Progenitor cell of endocrine pancreas (in vitro differentiated cells): ENCODE measurements at places on chromosomes 1 and 21.

DNA sequence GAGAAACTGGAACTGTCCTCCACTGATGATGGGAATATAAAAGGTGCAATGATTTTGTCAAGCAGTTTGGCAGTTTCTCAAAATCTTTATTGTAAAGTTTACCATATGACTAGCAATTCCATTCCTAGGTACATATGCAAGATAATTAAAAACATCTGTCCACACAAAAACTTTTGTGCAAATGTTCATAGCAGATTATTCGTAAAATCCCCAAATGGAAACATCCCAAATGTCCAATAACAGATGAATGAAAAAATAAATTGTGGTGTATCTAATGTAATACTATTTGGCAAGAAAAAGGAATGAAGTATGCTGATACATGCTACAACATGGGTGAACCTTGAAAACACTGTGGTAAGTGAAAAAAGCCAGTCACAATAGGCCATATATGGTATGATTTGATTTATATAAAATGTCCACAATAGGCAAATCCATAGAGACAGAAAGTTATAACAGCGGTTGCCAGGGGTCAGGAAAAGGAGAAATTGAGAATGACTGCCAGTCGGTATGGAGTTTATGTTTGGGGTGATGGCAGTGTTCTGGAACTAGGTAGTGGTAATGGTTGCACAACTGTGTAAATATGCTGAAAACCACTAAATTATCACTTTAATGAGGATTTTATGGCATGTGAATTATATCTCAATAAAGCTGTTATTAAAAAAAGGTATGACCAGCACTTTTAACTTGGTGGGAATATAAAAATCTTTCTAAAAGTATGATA, 81.7 kb upstream of the BEND5 start:
- peaks cover 3% of the 10 kb centered on the region for H3K36me3 ChIP-seq
- no peaks in the 10 kb centered on the region for H3K4me1 ChIP-seq
- H3K4me3 ChIP-seq = no peak overlapping the region
- H3K27ac ChIP-seq = no peak overlapping the region
- H3K27me3 ChIP-seq = no peaks in the 10 kb centered on the region

GRCh38 chr1:59686170-59686569, 128.6 kb upstream of the HOOK1 start:
- no peak overlapping the region for H3K27ac ChIP-seq
- no peaks in the 10 kb centered on the region for H3K36me3 ChIP-seq
- H3K4me3 ChIP-seq = no peak overlapping the region
- no peak for DNase-seq
- no peaks in the 10 kb centered on the region for H3K27me3 ChIP-seq
- H3K4me1 ChIP-seq = peaks cover 14% of the 10 kb centered on the region

DNA sequence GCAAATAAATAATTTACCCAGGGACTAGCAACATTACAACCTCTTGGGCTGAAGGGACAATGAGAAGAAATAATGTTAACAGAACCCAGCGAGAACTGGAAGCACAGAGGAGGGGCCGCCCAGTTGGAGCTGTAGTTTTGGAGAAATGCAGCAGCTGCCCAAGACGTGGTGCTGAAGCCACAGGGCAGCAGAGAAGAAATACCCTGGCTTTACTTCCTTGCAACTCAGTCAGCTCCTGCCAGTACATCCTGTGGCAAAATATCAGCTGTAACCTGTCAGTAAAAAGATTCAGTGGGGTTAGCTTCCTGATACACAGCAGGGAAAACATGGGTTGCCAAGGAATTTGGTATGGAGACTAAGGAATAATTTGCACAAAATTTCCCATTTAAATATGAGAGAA, 283.6 kb upstream of the USP25 start:
- no peaks in the 10 kb centered on the region for H3K36me3 ChIP-seq
- H3K27me3 ChIP-seq = no peaks in the 10 kb centered on the region
- no peak overlapping the region for H3K4me3 ChIP-seq
- no peak for DNase-seq
- H3K4me1 ChIP-seq = peaks cover 16% of the 10 kb centered on the region
- no peak overlapping the region for H3K27ac ChIP-seq

DNA sequence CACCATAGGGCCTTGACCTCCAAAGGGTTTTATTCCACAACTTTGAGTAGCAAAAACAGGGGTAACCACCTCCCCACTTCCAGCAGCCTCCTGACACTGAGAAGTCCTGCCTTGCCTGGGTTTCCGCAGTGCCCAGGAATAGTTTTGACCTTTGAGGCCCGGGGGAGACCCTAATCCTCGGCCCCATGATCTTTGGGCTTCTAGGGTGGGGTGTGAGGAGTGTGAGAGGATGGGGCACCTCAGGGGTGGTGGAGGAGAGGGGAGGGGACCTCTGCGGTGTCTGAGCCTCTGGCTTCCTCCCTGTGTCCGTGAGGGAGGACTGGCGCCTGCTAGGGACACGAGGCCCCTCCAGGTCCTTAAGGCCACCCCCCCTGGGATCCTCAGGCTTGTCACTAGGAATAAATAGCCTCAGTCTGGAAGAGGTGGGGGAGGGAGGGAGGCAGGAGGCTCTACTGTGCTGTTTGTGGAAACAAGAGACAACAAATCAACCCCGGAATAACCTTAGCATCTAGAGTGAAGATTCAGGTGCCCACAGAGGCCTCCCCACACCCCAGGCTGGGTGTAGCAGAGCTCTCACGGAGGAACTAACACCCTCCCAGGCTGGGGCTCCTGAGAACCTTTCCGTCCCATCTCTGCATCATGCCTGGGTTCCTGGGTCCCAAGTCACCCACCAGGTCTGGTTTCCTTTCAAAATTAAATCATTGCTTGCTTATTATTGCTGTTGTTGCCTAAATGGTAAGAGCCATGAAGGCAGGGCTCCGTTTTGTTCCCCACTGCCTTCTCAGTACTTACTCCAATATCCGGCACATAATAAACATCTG, 904 bp upstream of the FHL3 start:
- H3K4me3 ChIP-seq = peak overlapping the region; percentile 61
- no peaks in the 10 kb centered on the region for H3K36me3 ChIP-seq
- peaks cover 6% of the 10 kb centered on the region for H3K4me1 ChIP-seq
- peaks cover 5% of the 10 kb centered on the region for H3K27me3 ChIP-seq
- no peak overlapping the region for H3K27ac ChIP-seq
- no peak for DNase-seq

GRCh38 chr1:19476450-19477190, 8.7 kb downstream of the CAPZB start:
- peaks cover 1% of the 10 kb centered on the region for H3K36me3 ChIP-seq
- H3K4me3 ChIP-seq = no peak overlapping the region
- H3K27me3 ChIP-seq = no peaks in the 10 kb centered on the region
- peaks cover 9% of the 10 kb centered on the region for H3K4me1 ChIP-seq
- no peak for DNase-seq
- H3K27ac ChIP-seq = no peak overlapping the region

DNA sequence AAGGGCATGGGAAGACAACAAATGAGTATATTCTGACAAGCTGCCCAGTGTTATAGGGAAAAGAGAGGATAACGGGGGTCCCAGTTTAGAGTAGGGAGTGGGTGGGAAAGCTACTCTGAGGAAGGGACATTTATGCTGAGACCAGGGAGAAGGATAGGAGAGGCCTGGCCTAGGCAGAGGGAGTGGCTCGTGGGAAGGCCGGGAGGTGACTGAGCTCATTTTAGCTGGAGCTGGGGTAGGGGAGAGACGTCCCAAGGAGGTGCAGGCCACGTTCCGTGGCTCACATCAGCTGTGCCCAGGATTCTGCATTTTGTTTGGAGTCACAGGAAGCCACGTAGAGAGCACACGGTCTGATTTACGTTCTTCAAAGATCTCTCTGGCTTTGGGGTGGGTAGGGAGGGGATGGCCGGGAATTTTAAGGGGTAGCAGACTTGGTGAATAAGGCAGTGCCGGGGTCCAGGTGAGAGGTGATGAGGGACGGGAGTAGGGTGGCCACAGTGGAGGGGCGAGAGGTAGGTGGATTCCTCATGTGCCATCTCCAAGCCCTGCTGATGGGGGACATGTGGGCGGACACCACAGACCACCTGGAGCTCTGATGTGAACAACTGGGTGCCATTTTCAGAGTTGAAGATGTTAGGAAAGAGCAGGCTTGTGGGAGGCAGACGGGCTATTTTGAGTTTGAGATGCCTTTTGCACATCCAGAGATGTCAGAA, 4.7 kb downstream of the TINAGL1 start:
- H3K27ac ChIP-seq = no peak overlapping the region
- H3K4me1 ChIP-seq = peaks cover 7% of the 10 kb centered on the region
- DNase-seq = no peak
- H3K4me3 ChIP-seq = no peak overlapping the region
- H3K36me3 ChIP-seq = no peaks in the 10 kb centered on the region
- H3K27me3 ChIP-seq = peaks cover 14% of the 10 kb centered on the region

DNA sequence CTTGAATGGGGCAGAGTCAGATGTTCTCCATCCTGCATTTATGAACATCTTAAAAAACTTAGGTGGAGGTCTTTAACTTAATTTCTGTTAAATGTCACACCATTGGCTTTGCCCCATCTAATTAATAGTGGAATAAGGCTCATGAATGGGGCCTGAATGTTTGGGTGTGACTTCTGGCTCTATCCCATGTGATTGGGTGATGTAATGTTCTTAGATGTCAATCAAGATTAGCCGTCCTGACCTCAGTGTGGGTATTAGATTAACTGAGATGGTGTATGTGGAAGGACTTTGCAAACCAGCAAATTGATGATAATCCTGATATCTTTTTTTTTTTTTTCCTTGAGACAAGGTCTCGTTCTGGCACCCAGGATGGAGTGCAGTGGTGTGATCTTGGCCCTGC, 38.1 kb downstream of the C1orf21 start:
- H3K36me3 ChIP-seq = no peaks in the 10 kb centered on the region
- H3K4me1 ChIP-seq = no peaks in the 10 kb centered on the region
- DNase-seq = no peak
- no peak overlapping the region for H3K4me3 ChIP-seq
- peaks cover 4% of the 10 kb centered on the region for H3K27me3 ChIP-seq

DNA sequence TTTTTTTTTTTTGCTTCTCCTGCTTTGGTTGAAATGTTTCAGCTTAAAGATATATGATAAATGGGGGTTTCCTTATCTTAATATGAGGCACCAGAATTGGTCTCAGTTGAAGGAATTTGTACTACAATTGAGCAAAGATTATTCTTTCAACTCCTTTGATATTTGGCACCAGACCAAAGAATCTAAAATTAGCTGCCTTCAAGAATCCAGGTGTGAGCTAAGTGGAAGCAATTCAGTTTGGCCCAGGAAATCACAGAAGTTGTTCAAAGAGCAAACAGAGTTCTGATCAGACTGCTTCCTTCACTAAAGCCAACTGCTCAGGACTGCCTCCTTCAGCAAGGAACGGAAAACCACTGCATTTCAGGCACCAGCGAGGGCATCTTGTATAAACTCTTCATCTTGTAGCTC, 68.3 kb upstream of the BCAR3 start:
- H3K27ac ChIP-seq = no peak overlapping the region
- no peak overlapping the region for H3K4me3 ChIP-seq
- H3K27me3 ChIP-seq = peaks cover 10% of the 10 kb centered on the region
- peaks cover 5% of the 10 kb centered on the region for H3K4me1 ChIP-seq

- peaks cover 46% of the 10 kb centered on the region for H3K4me1 ChIP-seq
- no peak for DNase-seq
- peak overlapping the region; percentile 27 for H3K27ac ChIP-seq
- H3K27me3 ChIP-seq = no peaks in the 10 kb centered on the region
- no peak overlapping the region for H3K4me3 ChIP-seq
These were observed 7.4 kb downstream of the TRNP1 start for GRCh38 chr1:27000817-27001460.

- no peak overlapping the region for H3K4me3 ChIP-seq
- H3K4me1 ChIP-seq = peaks cover 8% of the 10 kb centered on the region
- no peak for DNase-seq
- H3K27me3 ChIP-seq = peaks cover 39% of the 10 kb centered on the region
- H3K36me3 ChIP-seq = peaks cover 4% of the 10 kb centered on the region
- no peak overlapping the region for H3K27ac ChIP-seq
These were observed 160.0 kb downstream of the PLXNA2 start for GRCh38 chr1:208084220-208084619.

DNA sequence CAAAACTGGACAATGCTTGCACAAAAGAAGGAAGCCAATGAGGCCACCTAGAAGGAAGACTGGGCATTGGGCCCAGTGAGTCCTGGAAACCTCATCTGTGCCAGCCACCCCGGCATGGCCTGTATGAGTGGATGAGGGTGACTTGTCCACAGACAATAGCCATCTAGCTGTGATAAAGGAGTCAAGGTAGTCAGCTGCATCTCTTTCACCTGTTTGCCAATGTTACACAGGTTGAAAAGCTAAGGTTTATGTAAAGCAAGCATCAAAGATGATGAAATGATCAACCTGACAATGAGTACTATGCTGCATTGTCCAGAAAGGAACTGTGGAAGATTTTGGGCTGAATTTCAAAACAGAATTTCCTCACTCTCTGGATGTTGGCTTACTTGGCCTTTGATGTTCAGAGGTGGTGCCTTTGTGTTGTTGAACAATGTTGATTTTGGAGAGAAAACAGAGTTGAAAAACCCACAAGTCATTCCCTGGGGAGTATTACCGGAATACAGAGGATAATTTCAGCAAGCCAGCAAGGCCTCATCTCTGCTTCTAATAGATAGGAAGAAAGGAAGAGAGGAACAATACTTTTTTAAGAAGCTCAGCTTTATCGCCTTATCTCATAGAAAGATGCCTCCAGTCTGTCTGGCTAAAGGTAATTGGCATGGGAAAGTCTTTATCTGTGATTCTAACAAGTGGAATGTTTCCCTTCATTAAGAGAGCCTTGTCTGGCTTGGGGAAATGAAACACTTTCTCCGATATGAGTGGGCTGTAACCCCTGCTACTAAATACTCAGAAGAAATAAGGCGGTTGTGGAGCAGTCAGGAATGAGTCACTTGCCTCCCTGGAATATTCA, 11.4 kb upstream of the SELE start:
- no peak overlapping the region for H3K27ac ChIP-seq
- peaks cover 3% of the 10 kb centered on the region for H3K4me1 ChIP-seq
- H3K4me3 ChIP-seq = no peak overlapping the region
- H3K27me3 ChIP-seq = no peaks in the 10 kb centered on the region
- H3K36me3 ChIP-seq = no peaks in the 10 kb centered on the region

GRCh38 chr1:15833069-15833679, 14.3 kb upstream of the SPEN start:
- peak overlapping the region; percentile 84 for H3K4me3 ChIP-seq
- peaks cover 11% of the 10 kb centered on the region for H3K36me3 ChIP-seq
- H3K27ac ChIP-seq = peak overlapping the region; percentile 100
- H3K27me3 ChIP-seq = no peaks in the 10 kb centered on the region
- no peak for DNase-seq

DNA sequence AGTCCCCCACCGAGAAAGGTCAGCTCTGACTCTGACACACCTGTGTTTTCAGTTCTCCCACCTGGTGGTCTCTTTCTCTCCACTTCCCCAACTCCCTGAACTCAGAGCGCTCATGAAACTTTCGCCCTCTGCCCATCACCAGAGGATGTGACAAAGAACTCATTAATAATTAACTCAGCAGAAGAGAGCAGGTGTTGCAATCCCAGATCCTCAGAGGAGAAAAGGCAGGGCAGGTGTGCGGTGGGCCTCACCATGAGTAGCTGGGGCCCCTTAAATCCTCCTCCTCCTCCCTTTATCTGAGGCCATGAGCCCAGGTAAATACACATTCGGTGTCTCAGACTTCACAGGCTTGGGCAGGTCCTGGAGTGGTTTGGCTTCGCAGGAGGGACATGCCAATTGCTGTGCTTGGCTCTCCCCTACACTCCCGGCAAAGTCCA, 1.7 kb upstream of the LAMB3 start:
- H3K4me3 ChIP-seq = peak overlapping the region; percentile 4
- peaks cover 42% of the 10 kb centered on the region for H3K4me1 ChIP-seq
- H3K27me3 ChIP-seq = peaks cover 3% of the 10 kb centered on the region
- DNase-seq = peak; percentile 9
